ENCODE measurements at places on chromosomes 7 and 10. TPM values are rescaled to one million over a fixed set of nuclear protein-coding genes. Genes with fewer than 3 reads are reported as not detected.
A peak's percentile ranks its signal among the peaks of the same experiment; 100 is the strongest.

DNA sequence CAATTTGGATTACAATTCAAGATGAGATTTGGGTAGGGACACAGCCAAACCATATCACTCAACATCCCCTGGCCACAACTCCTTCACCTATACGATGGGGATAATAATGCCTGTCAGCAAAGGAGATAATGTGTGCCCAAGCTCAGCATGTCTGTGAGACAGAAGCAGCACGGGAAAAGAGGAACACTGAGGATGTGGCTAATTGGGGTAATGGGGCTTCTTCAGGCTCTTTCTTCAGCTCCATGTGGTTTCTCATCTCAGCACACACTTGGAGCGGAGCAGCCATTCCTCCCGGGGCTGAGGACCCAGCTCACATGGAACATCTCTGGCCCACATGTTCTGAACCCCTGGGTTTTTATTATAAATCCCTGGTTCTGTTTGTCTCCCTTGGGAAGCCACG, 136.0 kb upstream of the NAMPT start:
- no peak for DNase-seq

The PAPSS2 gene
- 10.9 TPM for total RNA-seq

- no peak for DNase-seq
Observed at GRCh38 chr10:98273057-98273850, 5.3 kb upstream of the LOXL4 start.

GRCh38 chr7:17299483-17299991, 1.1 kb downstream of the AHR start:
- DNase-seq = peak; percentile 39

The C10orf62 gene
- total RNA-seq = not detected

GRCh38 chr7:153943861-153944260, 108.3 kb upstream of the DPP6 start:
- peak; percentile 45 for DNase-seq

DNA sequence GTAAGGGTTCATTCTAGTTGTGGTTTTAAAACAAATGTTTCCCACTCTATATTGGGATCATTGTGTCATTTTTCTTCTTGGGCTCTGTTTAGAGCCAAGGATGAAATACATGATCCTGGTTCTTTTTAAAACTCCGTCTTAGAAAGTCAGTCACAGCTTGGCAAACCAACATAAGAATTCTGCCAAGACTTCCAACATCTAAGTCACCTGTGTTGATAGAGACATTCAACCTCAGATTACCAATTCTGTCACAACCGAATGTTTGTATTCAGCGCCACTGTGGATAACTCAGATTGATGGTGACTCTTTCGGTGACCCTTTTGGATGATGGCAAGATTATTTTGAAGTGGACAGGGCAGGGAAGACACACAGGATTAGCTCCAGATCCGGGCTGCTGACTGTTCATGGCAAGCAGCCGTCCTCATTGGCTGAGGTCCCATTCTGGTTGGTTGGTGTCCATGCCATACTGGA, 255.4 kb downstream of the ARHGAP21 start:
- peak; percentile 18 for DNase-seq

The PDE6C gene
- total RNA-seq = not detected

GRCh38 chr7:135601182-135601581, 43.5 kb downstream of the NUP205 start:
- no peak for DNase-seq

All from muscle of leg (tissue), 16 donors.